ENCODE measurements at places on chromosomes 5 and 9.

GRCh38 chr9:109109967-109110328 is 9.8 kb downstream of the TMEM245 start:
- no peak for DNase-seq
- H3K36me3 ChIP-seq: no peaks in the 10 kb centered on the region
- no peak overlapping the region for H3K4me3 ChIP-seq
- peaks cover 29% of the 10 kb centered on the region for H3K4me1 ChIP-seq

DNA sequence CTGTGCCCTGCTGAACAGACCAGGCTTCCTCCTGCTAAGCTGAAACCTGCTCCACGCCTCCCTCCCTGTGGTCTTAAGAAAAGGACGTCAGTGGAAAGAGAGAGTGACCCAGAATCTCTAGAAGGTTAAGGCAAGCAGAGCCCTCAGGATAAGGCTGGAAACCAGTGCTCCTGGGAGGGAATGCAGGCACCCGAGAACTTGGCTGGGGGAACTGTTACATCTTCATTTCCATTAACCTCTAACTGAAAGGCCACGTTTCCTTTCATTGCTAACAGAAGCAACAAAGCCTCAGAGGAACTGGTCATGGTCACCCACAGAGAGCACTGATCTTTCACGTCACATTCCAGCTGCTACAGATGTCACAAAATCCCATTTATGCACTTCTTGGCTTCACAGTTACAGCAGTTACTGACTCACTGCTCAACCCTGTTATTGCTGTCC is 26.1 kb upstream of the AKNA start:
- no peaks in the 10 kb centered on the region for H3K36me3 ChIP-seq
- no peak overlapping the region for H3K27ac ChIP-seq
- H3K4me1 ChIP-seq: no peaks in the 10 kb centered on the region
- no peak for DNase-seq

DNA sequence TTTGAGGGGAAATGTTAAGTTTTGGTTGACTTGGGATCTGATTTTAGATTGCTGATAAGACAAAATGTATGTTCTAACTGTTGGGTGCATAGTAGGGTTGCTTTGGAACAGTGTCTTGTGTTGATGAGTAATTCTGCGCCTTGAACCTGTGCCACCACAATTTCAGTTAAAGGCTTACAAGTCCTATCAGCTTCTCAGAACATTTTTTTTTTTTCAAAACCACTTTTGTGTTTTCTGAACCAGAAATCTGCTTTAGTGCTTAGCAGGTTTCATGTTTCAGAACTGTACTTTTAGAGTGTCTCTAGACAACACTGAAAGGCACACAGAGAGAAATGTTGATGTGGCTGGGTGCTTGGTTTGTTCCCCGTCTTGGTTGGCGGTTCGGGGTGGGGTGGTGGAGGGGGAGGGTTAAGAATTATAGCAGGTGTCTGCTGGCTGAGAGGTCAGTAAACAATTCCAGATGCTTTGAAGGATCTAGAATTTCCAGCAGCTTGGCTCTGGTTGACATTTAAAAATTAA is 84.6 kb downstream of the ANKRD55 start:
- peak overlapping the region; percentile 63 for H3K27ac ChIP-seq
- peak; percentile 63 for DNase-seq
- H3K27me3 ChIP-seq: no peaks in the 10 kb centered on the region
- H3K4me1 ChIP-seq: peaks cover 70% of the 10 kb centered on the region

GRCh38 chr5:156394642-156395305 is 67.8 kb downstream of the SGCD start:
- H3K27me3 ChIP-seq: peaks cover 4% of the 10 kb centered on the region
- DNase-seq: no peak

GRCh38 chr9:5278486-5278885 is 26.0 kb downstream of the RLN2 start:
- no peaks in the 10 kb centered on the region for H3K36me3 ChIP-seq
- no peak for DNase-seq
- H3K27ac ChIP-seq: no peak overlapping the region

DNA sequence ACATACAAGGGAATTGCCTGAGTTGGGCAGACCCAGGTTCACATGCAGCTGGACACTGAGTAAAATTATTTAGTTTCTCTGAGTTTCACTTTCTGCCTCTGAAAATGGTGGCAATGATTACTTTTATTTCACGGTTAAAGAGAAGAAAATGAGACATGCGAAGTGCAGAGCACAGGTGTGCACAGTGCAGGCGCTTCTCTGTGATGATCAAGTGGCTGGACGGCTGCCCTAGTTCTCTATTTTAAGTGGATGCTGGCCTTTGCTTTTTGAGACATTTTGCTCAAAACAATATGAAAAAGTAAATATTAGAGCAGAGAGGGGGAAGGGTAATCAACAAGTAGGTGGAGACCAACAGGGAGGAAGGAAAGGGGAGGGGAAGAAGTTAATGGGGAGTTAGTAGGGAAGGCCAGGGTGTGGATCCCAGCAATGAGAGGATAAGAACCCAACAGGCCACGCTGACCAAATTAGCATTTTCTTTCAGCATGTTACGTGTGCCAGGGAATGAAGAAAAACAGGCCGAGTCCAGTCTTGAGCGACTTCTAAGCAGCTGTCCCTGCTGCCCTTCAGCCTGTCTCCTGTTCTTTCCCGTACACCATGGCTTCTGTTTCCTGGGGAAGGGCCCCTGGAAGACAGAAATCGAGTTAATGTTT is 16.1 kb downstream of the SNX18 start:
- no peaks in the 10 kb centered on the region for H3K36me3 ChIP-seq
- peaks cover 3% of the 10 kb centered on the region for H3K4me1 ChIP-seq
- no peak for DNase-seq

- no peak overlapping the region for H3K27ac ChIP-seq
- H3K4me1 ChIP-seq: no peaks in the 10 kb centered on the region
- no peak overlapping the region for H3K4me3 ChIP-seq
- DNase-seq: no peak
- no peaks in the 10 kb centered on the region for H3K36me3 ChIP-seq
Measured at GRCh38 chr5:94481059-94481458, 137.3 kb downstream of the KIAA0825 start.

DNA sequence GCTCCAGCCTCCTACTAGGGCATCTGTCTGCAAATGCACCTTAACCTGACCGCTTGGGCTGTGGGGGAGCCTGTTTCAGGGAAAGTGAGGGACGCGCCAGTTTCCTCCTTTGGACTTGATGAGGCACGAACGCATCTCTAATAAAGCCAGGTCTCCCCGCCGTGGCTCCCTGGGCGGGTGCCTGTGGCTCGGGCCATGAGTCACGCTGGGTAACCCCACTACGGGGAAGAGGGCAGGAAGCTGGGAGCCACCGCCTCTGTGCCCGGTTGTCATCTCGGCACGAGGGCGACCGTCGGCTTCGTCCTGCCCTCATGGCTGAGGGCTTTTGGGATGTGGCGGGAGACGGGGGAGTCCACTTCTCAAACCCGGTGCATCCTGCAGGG is 12.1 kb downstream of the NOTCH1 start:
- no peaks in the 10 kb centered on the region for H3K27me3 ChIP-seq
- H3K4me1 ChIP-seq: peaks cover 96% of the 10 kb centered on the region
- H3K4me3 ChIP-seq: peak overlapping the region; percentile 50
- DNase-seq: peak; percentile 49
- peak overlapping the region; percentile 78 for H3K27ac ChIP-seq

- no peak overlapping the region for H3K4me3 ChIP-seq
- no peak for DNase-seq
- no peaks in the 10 kb centered on the region for H3K27me3 ChIP-seq
- no peaks in the 10 kb centered on the region for H3K36me3 ChIP-seq
- H3K27ac ChIP-seq: no peak overlapping the region
- H3K4me1 ChIP-seq: no peaks in the 10 kb centered on the region
Measured at GRCh38 chr5:56433039-56433617, 200.0 kb upstream of the ANKRD55 start.

GRCh38 chr9:98993570-98993945 is 49.9 kb downstream of the COL15A1 start:
- H3K27ac ChIP-seq: no peak overlapping the region
- H3K4me3 ChIP-seq: no peak overlapping the region
- no peaks in the 10 kb centered on the region for H3K4me1 ChIP-seq
- H3K36me3 ChIP-seq: no peaks in the 10 kb centered on the region
- peaks cover 21% of the 10 kb centered on the region for H3K27me3 ChIP-seq

GRCh38 chr5:74942622-74943286 is 76.6 kb upstream of the FAM169A start:
- H3K27me3 ChIP-seq: no peaks in the 10 kb centered on the region
- H3K36me3 ChIP-seq: no peaks in the 10 kb centered on the region
